Activated CD4-positive, CD25-positive, alpha-beta regulatory T cell treated with anti-CD3 and anti-CD28 coated beads, Interleukin-2, amount 50 U/mL, for 72 hours (primary cell): ENCODE measurements at places on chromosomes 2 and 18.

GRCh38 chr2:101012054-101012705, 10.1 kb downstream of the RPL31 start:
- DNase-seq, result no peak

- DNase-seq, result no peak
Measured at GRCh38 chr18:47528343-47528742, 276.9 kb upstream of the SKOR2 start.

- DNase-seq, result no peak
Measured at GRCh38 chr2:134352844-134353243, 99.0 kb downstream of the MGAT5 start.

- no peak for DNase-seq
Measured at GRCh38 chr2:28801726-28802125, 8.9 kb upstream of the SPDYA start.

DNA sequence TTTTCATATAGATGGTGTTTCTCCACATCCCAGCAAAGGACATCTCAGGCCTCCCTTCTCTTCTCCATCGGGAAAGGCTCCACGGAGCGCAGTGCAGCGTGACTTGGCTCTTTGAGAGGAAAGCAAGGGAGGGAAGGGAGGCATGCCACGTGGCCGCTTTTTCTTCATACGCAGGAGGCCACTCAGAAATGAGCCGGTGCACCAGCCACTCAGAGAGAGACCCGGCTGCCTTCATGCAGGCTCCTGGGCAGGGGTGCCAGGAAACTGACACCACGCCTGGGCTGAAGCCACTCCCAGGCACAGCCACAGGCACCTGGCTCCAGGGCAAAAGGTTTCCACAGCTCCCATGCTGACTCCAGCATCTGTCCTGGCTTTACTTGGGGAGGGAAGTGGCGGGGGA, 11.1 kb upstream of the LOXHD1 start:
- no peak for DNase-seq

DNA sequence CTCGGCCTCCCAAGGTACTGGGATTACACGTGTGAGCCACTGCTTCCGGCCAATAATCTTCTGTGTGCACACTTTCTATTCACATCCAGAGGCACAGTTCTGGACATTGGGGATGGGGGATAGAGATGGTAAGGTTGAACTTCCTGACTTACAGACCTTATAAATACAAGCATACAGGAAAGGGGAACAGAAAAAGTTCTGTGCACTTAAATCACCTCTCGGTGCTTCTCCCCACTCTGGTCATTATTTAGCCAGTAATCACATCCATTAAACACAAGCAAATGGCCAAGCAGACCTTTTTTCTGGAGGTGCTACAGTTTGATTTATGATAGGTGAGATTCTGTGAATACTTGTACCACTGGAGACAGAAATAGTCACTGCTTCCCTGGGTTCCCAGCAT, 110.6 kb downstream of the CRIM1 start:
- no peak for DNase-seq

- no peak for DNase-seq
Measured at GRCh38 chr2:80830891-80831290, 526.3 kb upstream of the LRRTM1 start.

DNA sequence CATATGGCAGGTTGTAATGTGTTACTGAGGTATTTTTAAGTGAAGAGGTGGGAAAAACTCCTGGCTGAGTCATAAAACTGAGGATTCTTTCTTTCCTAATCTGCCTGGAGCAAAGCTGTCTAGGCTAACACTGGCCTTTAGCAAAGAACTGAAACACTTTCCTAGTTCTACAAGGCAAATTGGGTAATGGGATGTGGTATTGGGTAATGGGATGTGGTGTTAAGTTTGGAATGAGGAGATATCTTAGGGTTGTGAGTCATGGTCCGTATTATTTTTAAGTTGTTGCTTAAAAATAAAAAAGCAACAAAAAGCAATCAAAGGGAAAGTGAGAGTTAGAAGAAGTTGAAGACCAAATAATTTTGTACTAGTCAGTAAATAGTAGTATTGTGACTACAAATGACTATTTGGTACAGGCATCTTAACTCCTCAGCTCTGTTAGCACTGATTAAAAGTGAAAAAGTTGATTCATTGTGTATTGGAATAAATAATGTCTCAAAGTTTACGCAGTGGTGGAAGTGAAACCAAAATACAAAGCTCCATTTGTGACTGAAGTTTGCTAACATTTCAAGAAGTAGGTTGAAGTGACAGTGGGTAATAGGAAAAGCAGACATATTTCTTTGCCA, 216.8 kb downstream of the CAMKMT start:
- DNase-seq, result no peak

- no peak for DNase-seq
Measured at GRCh38 chr2:224594840-224595239, 9.7 kb upstream of the CUL3 start.

DNA sequence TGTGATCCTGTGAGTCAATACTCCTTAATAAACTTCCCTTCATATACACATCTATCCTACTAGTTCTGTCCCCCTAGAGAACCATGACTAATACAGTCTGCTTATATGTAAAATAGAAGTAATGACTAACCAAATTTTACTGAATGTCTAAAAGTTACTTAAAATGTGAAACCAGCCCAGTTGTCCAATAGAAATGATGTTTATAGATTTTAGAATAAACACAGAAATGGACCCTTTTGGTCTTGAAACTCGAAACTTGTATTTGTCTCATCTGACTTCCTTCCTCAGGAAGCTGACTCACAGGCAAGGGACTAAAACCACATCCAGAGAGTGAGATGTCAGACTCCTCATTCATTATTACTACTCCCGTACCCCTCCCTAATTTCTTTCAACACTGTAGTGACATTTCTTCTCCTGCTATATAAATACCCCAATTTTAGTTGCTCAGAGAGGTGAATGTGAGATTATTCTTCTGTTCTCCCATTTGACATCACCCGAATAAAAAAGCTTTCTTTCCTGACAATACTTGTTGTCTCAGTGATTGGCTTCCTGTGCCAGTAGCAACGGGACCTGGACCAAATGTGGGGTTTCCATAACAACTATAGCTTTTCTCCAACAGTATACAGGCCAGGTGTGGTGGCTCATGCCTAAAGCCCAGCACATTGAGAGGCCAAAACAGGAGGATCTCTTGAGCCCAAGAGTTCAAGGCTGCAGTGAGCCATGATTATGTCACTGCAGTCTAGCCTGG, 486.0 kb downstream of the ERBB4 start:
- no peak for DNase-seq

DNA sequence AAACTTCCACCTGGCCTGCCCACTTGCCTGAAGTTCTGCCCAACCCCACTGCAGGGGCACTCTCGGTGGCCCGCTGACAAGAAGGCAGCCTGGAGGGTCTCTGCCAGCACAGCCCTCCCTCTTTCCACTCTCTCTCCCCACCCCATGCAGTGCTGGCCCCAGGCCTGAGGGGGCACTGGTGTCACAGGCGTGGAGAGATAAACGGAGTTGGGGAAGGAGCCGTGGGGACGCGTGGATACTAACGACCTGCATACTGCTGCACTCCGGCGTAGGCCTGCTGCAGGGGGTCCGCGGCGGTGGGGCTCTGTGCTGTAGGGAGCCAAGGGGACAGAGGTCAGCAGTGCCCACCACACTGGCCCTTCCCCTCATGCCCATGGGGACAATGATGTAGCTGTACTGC, 299.3 kb downstream of the CELF4 start:
- no peak for DNase-seq

DNA sequence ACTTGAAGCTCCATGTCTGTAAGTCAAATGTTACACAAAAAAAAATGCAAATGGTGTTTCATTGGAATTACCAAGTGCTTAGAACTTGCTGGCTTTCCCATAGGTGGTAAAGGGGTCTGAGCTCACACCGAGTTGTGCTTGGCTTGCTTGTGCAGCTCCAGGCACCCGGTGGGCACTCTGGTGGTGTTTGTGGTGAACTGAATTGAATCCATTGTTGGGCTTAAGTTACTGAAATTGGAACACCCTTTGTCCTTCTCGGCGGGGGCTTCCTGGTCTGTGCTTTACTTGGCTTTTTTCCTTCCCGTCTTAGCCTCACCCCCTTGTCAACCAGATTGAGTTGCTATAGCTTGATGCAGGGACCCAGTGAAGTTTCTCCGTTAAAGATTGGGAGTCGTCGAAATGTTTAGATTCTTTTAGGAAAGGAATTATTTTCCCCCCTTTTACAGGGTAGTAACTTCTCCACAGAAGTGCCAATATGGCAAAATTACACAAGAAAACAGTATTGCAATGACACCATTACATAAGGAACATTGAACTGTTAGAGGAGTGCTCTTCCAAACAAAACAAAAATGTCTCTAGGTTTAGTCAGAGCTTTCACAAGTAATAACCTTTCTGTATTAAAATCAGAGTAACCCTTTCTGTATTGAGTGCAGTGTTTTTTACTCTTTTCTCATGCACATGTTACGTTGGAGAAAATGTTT, 97.9 kb upstream of the IL1R2 start:
- DNase-seq, result no peak

GRCh38 chr2:202577250-202578183, 57.3 kb upstream of the FAM117B start:
- DNase-seq, result no peak

GRCh38 chr2:132623096-132623839, 46.7 kb downstream of the LYPD1 start:
- no peak for DNase-seq

- no peak for DNase-seq
Measured at GRCh38 chr18:30248056-30248455, 794.5 kb downstream of the DSC3 start.

DNA sequence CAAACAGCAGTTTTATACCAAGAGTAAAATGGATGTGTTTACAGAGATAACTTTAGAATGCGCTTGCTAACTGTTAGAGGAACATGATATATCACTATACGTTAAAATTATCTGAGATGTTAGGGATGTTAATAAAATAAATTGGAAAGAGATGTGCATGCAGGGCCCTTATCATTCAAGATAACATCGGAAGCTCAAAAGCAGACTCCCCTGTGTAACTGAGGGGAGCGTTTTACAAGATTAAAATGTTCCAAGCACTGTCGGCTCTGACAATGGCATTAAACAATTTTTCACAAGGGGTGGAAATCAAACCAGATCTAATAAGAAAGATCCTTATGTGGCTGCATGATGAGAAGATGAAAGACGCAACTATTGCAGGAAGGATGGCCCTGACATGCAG, 53.3 kb upstream of the DCC start:
- DNase-seq, result no peak

DNA sequence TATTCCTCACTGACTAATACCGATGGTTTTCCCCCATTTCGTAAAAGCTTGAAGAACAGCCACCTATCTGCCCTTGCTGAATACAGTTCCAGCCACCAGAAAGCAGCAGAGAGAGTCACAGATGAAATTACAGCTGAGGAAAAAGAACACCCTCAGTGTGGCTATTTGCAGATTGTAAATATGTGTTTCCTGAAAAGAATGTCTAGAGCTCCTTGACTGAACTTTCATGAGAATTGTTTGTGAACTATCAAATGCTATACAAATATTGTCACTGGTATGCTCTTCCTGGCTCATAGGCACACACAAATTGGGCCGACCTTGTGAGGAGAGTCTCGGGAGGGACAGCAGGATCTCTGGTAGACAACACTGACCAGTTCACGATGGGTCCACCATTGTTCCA, 58.1 kb upstream of the TTC39C start:
- no peak for DNase-seq

DNA sequence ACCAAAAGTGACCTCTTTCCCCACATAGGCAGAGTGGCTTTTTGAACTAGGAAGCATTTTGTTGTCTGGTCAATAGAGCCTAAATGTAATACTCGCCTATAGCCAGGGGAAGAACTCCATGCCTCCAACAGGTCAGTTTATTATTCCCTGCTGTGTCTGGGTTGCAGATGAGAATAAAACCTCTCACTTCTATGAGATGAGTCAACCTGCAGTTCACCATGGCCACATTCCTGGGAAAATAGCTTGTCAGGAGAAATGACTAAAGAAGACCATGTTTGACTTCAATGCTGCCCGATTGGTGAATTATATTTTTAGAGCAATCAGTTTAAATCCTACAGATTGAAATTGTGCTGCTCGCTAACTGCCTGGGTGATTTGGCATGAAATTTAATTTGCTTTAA, 46.7 kb upstream of the LRRTM1 start:
- no peak for DNase-seq

- DNase-seq, result no peak
Measured at GRCh38 chr2:84807063-84807485, 73.8 kb downstream of the TRABD2A start.

GRCh38 chr2:120735746-120736170, at the start of gene GLI2:
Gene GLI2, plus strand, starts transcription at chr2:120735868. Its CDS starts 61,453 bp downstream, at chr2:120797321.
- no peak for DNase-seq

- no peak for DNase-seq
Measured at GRCh38 chr2:79721966-79722365, 209.1 kb downstream of the CTNNA2 start.

DNA sequence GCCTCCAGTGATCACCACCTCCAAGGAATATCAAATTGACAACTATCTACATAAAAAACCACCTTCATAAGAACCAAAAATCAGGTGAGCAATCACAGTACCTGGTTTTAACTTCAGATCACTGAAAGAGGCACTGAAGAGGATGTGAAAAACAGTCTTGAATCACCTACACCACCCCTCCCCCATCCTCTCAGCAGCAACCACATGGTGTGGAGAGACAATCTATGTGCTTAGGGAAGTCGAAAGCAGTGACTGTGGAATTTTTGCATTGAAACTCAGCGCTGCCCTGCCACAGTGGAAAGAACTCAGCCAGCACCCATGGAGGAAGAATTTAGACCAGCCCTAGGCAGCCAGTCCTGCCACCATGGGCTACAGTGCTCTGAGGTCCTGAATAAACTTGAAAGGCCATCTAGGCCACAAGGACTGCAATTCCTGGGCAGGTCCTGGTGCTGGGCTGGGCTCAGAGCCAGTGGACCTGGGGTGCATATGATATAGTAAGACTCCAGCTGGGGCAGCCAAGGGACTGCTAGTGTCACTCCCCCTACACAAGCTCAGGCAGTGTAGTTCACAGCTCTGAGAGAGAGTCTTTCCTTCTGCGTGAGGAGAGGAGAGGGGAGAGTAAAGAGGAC, 75.6 kb downstream of the ATL2 start:
- no peak for DNase-seq

- no peak for DNase-seq
Measured at GRCh38 chr18:34995746-34996145, 45.5 kb upstream of the MAPRE2 start.

DNA sequence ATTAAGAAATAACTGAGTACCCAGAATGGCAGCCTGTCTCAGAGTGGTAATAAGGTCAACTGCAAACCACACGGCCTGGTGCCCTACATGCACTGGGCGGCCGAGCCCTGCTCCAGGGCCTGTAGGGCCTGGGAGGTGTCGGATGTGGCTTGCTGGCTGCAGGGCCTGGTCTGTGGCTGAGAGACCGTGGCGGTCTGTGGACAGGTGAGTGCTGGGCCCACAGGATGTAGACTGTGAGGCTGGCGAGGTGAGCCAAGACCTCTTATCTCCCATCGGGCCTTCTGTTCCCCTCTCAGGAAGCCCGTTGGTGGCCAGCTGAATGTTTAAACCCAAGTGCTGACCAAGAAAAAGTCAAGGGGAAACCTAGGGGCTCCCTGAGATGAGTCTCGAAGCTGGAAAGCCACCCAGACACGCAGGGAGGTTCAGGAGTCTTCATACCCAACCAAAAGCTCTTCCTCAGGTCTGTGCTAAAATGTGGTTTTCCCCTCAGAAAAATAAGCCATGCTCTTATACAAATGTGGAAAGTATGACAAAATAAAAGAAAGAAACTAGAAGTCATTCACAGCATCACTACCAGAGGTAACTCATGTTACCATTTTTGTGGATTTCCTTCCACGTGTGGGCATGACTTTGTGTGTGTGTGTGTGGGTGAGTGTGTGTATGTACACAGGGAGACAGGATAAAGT, 47.7 kb upstream of the CTDP1 start:
- DNase-seq, result no peak
